Smooth muscle cell of trachea (primary cell): ENCODE measurements at places on chromosomes 12 and 14. TPM values are rescaled to one million over a fixed set of nuclear protein-coding genes. Genes with fewer than 3 reads are reported as not detected.

The SLC2A14 gene
- total RNA-seq, result 0.17 TPM in 1 of 2 replicates, not detected in the other

The RFX4 gene
- total RNA-seq, result not detected in 2 replicates

The SDR9C7 gene
- 0.15 TPM in 1 of 2 replicates, not detected in the other for total RNA-seq

The FAM186B gene
- total RNA-seq, result 0.29 and 0.99 TPM in 2 replicates

The EPYC gene
- total RNA-seq, result 0.15 TPM in 1 of 2 replicates, not detected in the other

The SIX1 gene
- total RNA-seq, result 14.5 and 15.9 TPM in 2 replicates

The RAD9B gene
- total RNA-seq, result 0.29 and 0.83 TPM in 2 replicates

The TGM1 gene
- 0.83 and 1.5 TPM in 2 replicates for total RNA-seq
